ENCODE measurements at places on chromosomes 11 and 22.

GRCh38 chr22:21778705-21779363, 43.2 kb upstream of the YPEL1 start:
- no peak for DNase-seq

DNA sequence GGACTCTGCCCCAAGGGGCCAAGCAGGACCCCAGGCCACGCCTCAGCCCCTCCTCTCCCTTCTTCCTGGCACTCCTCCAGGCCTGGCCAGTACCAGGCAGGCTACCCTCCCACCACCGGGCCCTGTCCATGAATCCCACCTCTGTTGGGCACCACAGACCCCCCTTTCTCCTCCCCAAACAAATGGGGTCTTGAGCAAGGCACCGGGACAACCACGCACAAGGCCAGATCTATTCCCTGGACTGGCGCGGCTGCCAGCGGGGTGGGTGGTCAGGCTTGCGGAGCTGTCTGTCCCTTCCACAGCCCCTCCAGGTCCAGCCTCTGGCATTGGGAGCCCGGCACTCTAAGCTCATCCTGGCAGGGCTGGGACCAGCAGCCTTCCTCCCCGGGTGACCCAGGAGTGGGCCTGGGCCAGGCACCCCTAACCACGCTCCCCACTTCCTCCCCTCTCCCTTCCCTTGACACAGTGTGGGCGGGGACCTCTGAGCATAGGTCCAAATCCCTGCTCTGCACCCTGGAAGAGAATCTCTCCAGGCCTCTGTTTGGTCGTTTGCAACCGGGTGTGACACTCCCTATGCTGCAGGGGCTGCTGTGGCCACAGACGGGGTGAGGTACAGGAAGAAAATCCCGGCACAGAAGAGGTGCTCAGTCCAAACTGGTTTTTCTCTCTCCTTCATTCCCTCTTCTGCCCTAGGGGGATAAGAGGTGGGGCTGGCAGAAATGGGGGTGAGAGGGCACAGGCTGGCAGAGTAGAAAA, 14.6 kb downstream of the ELFN2 start:
- DNase-seq = no peak

- DNase-seq = no peak
Observed at GRCh38 chr11:1797391-1798125, 33.8 kb upstream of the CTSD start.

GRCh38 chr11:130400781-130401483, 27.5 kb downstream of the ADAMTS8 start:
- no peak for DNase-seq

DNA sequence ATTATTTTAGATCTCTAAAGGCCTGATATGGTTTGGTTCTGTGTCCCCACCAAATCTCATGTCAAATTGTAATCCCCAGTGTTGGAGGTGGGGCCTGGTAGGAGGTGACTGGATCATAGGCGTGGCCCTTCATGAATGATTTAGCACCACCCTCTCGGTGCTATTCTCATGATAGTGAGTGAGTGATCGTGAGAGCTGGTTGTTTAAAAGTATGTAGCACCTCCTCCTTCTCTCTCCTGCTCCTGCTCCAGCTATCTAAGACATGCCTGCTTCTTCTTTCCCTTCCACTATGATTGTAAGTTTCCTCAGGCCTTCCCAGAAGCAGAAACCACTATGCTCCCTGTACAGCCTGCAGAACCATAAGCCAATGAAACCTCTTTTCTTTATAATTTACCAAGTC, 114.1 kb downstream of the SERGEF start:
- no peak for DNase-seq

DNA sequence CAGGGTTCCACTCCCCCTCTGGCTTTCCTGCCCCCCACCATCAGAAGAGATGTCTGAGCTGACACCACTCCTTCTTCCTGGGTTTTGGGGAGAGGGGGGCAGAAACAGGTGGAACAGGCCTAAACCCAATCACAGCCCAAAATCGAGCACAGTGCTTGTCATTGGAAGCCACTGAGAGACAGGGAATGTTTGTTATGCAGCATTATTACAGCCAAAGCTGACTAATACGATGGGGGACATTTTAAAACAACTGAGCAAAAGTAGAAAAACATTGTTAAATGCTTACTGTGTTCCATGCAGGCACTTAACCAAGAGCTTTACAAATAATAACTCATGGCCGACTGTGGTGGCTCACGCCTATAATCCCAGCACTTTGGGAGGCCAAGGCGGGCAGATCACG, 32.5 kb upstream of the RTL6 start:
- no peak for DNase-seq

DNA sequence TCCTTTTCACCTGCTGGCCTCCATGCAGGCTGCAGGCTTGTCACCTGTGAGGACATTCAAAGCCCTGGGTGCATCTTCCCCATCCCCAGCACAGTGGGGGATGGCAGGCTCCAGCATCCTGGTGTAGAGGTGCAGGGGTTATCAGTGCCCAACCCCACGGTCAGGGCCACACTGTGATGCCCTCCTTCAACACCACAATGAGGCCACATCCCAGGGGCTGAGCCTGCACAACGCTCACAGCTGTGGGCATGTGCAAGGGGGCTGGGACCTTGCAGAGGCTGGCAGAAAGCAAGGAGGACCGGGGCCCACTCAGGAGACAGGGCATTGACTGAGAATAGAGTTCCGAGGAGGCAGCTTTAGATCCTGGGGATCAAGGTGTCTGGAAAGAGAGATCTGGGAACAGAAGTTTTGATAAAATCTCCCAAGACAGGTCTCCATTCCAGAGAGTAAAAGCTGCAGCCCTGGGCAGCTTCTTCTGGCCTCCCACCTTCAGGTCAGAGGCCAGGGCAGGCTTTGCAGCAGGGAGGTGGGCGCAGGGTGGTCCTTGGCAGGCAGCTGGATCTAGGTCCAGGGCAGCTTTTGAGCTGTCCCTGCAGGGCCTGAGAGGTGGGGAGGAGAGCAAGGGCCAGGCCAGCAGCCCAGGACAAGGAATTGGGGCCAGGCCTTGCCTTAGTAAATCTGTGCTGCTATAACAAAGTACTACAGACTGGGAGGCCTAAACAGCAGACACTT, 250.8 kb upstream of the B3GAT1 start:
- no peak for DNase-seq

DNA sequence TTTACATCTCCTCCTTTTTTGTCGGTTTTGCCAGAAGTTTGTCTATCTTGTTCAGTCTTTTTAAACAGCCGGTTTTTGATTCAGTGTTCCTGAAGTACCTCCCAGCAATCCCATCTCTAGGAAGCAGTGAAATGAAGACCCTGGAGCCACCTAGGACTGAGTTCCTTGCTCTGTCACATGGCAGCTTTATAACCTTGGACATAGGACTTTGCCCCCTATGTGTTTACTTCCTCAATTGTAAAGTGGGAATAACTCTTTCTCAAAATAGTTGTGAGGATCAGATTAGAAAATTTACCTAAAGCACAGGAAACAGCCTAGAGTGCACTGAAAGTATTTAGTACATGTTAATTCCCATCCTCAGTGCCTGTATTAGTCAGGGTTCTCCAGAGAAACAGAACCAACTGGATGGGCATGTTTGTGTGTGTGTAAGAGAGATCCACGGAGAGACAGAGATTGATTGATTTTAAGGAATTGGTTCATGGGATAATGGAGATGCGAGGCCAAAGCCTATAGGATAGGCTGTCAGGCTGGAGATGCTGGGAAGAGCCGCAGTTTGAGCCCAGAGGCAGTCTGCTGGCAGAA, 20.0 kb downstream of the FAM83F start:
- DNase-seq = no peak
